ENCODE measurements at places on chromosomes 3 and 15. TPM values are rescaled to one million over a fixed set of nuclear protein-coding genes. Genes with fewer than 3 reads are reported as not detected.
A peak's percentile ranks its signal among the peaks of the same experiment; 100 is the strongest.

Gene ALDH1A3
- 197 TPM for total RNA-seq

- DNase-seq = peak; percentile 87
These were observed 36.3 kb downstream of the RASGRP1 start for GRCh38 chr15:38528294-38528693.

DNA sequence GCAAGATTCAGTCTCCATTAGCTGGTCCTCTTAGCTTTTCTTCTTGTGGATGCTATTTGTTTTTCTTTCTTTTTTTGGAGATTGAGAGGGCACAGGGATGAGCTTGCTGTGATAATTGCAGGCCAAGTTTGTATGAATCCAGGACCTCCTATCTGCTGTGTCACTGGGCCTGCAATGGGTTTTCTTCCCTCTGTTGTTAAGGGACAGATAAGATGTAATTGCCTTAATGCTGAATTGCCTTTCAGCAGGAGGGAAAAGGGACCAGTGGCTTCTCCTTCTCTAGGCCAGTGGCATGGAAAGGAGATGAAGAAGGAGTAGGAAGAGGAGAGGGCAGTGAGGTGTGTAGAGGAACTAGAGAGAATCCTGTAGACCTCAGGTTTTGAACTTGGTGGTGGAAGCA lies 29.9 kb downstream of the PTPRG start:
- DNase-seq = no peak

DNA sequence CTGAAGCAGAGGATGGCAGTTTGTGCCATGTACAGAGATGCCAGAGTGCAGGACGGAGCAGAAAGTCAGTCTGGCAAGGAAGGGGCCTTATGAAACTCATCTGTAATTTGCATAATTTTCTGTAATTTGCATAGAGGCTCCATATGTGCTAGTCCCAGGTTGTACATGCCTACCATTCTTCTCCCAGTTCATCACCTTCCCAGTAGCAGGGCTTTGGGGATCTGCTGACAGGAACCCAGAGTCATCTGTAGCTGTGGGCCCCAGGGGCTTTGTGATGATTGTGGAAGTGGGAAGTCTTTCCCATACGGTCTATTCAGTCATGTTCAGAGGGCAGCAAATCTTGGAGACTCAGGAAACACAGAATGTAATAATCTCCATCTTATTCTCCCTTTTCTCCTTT lies 42.4 kb upstream of the SIAH2 start:
- no peak for DNase-seq
